ENCODE measurements at places on chromosomes 5 and 9. TPM values are rescaled to one million over a fixed set of nuclear protein-coding genes. Genes with fewer than 3 reads are reported as not detected.

PCDHB9 gene
- not detected for total RNA-seq

AFF4 gene
- total RNA-seq: 34.1 TPM

PCDHGA7 gene
- 0.21 TPM for total RNA-seq

PLEKHG4B gene
- total RNA-seq: 0.48 TPM

CARD9 gene
- under 0.01 TPM for total RNA-seq

SNAPC3 gene
- 29.8 TPM for total RNA-seq

FOXI1 gene
- not detected for total RNA-seq

MORN5 gene
- not detected for total RNA-seq

TEK gene
- total RNA-seq: under 0.01 TPM

QRFP gene
- not detected for total RNA-seq

SCGB3A2 gene
- not detected for total RNA-seq

FRMPD1 gene
- total RNA-seq: not detected

LCN9 gene
- not detected for total RNA-seq

DEPDC1B gene
- 4.6 TPM for total RNA-seq

CER1 gene
- not detected for total RNA-seq

PCDHGC3 gene
- 20.2 TPM for total RNA-seq
